ENCODE measurements at places on chromosomes 2 and 18.

DNA sequence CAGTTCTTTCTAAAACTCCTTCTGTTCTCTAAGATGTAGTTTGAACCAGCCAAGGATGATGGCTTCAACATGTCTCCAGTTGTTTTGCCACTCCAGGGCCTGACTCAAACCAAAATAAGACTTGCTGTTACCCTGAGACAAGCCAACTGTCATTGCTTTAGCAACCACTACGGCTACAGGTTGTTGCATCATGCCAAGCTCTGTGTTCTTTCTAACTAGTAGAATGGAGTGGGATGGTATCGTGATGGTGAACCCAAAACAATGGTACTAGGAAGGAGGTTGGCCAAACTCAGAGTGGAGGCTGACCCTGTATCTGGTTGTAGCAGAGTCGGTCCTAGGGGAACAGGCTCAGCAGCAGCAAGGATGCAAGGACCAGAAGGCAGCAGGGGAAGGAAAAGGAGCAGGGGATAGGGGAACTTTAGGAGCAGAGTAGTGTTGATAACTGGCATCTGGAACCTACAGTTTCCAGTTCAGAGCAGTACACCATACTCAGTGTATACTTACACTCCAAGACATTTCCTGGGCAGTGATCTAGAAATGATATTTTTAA is 51.6 kb downstream of the PDK1 start:
- no peak for DNase-seq

DNA sequence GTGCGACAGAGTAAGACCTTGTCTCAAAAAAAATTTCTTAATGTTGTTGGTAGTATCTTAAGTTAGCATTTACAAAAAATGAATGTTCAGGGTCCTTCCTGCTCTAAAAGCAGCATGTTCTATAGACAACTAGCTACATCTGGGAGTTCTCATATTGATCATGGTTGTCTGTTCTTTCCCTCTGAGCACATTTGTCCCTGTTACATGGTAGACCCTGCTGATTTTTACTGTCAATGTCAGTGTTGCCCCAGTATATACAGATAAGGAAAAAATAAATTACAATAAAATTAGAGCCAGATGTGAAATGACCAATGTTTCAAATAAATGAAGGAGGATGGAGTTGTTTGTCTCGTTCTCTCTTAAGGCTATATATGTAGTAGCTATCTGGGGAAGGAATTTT is 63.2 kb downstream of the KCMF1 start:
- no peak for DNase-seq

DNA sequence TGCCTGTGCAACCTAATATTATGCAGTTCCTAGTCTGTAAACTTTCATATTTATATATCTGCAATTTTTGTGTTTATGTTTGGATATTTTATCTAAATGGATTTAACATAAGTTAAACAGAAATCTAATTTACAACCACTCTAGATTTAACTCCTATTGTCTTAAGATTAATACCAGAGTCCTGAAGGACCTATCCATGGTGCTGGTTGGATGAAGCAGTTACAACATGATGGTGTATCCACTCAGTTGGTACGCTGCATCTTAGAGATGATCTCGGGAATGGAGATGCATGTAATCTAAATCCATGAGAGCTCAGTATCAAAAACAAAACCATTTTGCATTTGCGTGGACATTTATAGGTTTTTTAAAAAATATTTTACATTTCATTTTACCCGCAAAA is 745.9 kb upstream of the SLC8A1 start:
- no peak for DNase-seq

GRCh38 chr2:188003800-188004199 is 287.9 kb upstream of the GULP1 start:
- DNase-seq, result no peak

DNA sequence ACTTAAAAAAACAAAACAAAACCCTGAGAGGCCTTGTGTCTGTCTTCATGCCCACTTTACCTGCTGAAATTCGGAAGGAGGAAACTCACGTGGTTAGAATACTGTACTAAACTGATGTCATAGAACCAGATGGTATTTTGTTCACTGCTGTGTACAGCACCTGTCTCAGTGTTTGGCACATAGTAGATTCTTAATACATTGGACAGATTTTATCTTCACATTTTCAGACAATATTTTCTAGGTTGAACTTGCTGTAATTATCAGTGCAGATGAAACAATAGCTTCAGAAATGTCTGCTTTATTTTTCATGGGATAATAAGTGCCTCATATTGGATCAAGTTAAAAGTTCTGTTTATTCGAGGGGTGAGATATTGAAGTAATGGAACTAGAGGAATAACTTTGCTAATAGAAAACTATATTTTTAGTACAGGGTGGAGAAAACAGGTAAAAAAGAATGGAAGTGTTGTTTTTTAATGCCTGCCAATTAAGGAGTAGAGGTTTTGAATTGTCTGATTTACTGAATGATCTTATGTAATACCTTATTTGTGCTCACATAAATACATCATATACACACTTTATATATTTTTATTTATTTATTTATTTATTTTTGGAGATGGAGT is 23.7 kb downstream of the DDX1 start:
- DNase-seq, result no peak

DNA sequence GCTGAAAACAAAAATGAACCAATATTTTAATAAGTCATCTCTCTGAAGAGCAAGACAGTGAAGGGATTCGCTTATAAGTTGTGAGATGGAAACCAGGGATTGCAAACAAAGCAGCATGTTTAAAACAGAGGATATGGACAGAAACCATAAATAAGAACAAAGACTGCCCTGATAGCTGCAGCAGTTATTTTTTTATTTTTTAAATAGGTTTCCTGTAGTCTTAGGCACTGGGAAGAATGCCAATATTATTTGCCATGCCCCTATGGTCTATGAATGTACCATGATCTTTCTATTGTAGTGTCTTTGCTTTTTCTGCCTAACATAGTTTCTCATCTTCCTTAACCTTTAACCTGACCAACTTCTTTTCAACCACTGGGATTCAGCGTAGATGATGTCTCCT is 1334.0 kb upstream of the NRXN1 start:
- no peak for DNase-seq
